ENCODE measurements at places on chromosomes 7 and 10. TPM values are rescaled to one million over a fixed set of nuclear protein-coding genes. Genes with fewer than 3 reads are reported as not detected.

- DNase-seq: no peak
These were observed 61.7 kb downstream of the VIM start for GRCh38 chr10:17289763-17290162.

DNA sequence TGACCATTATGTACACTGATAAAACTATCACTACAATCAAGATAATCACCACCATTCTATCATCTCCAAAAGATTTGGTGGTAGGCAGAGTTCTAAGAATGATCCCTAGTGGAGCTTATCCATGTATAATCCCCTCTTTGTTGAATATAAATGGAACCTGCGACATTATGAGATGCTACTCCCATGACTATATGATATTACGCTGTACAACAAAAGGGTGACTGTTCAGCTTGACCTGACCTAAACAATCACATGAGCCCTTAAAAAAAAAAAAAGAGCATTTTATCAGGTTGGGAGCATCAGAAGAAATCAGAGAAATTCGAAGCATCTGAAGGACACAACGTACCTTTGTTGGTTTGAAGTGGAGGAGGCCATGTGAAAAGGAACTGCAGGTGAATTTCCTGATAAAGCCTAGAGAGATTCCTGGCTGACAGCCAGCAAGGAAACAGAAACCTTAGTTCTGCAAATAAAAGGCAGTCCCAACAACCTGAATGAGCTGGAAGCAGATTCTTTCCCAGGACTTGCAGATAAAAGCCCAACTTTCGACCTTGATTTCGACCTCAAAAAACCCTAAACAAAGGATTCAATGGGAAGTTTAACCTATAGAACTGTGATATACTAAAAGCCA, 270.7 kb downstream of the ADRA2A start:
- DNase-seq: no peak

- DNase-seq: no peak
These were observed 101.5 kb upstream of the GPR26 start for GRCh38 chr10:123564631-123565030.

DNA sequence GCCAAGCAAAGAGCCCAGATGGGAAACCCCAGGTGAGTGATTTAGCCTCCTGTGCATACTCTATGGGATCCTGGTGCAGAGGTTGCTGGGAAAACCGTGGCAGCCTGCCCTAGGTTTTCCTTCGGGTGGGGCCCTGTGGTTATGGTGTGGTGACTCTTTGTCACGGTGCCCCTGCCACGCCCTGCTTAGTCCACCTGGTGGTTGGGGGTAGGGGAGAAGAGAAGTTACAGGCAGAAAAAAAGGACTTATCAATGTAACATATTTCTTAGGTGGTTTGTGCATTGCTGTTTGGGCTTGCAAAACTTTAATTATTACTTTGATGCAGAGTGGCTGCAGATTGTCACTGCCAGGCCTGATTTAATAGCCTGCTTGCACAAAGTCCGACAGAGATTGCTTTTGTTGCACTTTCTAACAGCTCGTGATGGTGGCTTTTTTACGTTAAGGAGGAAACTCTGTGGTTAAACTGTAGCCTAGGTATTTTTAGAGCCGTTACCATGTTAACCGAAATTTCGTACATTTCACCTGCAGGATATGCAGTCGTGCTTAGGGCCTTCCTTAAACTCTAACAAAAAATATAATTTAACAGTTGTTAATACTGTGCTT, 197.4 kb downstream of the RNLS start:
- DNase-seq: peak; percentile 96

GRCh38 chr10:106043863-106044262, 1120.6 kb downstream of the SORCS1 start:
- DNase-seq: no peak

- DNase-seq: no peak
These were observed 50.3 kb upstream of the CHST15 start for GRCh38 chr10:124143721-124144120.

DNA sequence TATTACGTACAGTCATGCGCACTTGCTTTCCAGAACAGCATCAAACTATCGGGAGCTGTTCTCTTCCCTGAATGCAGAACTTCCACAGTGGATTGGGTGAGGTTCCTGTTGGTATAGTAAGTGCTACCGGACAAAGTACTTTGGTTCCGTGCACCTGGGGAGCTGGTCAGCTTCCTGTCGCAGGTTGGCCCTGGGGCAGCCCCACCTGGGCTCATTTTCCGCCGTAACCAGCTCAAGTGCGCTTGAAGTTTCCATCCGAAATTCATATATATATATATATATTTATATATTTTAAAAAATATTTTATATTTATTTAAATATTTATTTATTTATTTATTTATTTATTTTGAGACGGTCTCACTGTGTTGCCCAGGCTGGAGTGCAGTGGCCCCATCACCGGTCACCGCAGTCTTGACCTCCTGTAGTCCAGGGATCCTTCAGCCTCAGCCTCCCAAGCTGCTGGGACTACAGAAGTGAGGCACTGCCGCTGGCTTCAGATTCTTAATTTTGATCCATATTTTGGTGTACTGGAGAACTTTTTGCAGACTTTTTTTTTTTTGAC, 6.5 kb downstream of the SCART1 start:
- DNase-seq: no peak

- peak; percentile 20 for DNase-seq
These were observed 17.2 kb upstream of the CROT start for GRCh38 chr7:87328281-87328680.

DNA sequence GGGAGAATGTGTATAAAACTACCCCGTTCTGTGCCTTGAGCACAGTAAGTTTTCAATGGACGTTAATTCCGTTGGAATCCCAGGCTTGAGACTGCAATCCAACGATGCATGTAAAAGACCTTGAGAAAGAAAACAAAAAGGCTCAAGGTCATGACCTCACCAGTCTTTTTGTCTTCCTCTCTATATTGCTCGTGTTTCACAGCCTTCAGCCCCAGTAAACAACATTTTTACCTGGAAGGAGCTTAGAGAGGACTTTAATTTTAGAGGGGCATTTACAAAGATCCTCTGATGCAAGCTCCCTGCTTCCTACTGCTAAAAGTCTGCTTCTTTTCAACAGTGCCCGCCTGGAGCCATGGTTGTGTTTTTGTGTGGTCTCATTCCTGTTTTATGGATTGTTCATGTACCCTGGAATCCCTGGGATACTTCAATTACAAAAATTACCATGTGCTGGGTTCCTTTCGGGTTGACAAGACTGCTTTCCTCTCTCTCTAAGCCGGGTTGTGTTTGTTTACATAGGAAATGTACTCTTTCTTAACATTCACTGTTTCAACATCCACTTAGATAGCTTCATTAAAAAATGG, 320.1 kb upstream of the NFE2L3 start:
- no peak for DNase-seq

- no peak for DNase-seq
These were observed 55.0 kb downstream of the KIAA1549 start for GRCh38 chr7:138926241-138926612.

- peak; percentile 29 for DNase-seq
These were observed 916 bp downstream of the LAMB1 start for GRCh38 chr7:108001764-108002725.

DNA sequence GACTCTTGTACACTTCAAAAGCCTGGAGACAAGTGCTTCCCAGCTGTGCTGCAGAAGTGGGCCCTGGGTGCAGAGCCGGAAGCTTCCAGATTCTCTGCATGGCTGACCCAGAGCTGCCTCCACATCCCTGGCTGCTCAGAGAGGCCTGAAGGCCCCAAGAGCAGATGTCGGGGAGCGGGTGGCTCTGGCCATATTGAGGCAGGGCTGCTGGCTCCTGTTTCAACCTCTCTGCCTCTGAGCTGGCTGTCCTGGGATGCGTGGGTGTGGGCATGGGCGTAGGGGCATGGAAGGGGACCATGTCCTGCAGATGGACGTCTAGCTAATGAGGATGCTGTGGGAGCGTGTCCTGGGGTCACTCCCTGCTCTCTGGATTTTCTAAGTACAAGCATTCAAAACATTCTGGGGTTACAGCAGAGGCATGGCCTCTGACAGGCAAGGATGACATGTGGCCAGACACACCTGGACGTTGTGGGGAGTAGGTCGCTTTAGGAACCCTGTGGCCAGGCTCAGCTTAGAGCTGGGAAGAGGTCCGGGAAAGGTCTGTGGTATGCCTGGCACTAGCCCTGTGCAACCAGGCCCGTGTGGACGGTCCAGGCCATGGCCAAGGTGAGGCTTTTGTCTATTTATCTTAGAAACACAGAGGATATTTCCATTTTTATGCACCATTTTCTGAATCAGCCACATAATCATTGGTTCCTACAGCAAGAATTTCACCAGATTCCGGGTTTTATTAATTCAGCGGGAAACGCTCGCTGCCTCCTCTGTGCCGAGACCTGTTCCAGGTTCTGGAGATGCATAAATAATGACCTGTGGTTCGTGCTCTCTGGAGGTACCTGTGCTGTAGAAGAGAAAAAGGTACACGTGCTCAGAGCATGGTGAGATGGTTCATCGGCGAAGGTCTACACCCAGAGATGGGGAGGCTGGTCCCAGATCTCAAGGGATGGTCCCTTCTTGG, 361.1 kb downstream of the GLRX3 start:
- DNase-seq: no peak

GRCh38 chr7:91068136-91068795, 196.0 kb upstream of the FZD1 start:
- peak; percentile 83 for DNase-seq

- no peak for DNase-seq
These were observed 2.4 kb downstream of the BLVRA start for GRCh38 chr7:43760861-43761260.

DNA sequence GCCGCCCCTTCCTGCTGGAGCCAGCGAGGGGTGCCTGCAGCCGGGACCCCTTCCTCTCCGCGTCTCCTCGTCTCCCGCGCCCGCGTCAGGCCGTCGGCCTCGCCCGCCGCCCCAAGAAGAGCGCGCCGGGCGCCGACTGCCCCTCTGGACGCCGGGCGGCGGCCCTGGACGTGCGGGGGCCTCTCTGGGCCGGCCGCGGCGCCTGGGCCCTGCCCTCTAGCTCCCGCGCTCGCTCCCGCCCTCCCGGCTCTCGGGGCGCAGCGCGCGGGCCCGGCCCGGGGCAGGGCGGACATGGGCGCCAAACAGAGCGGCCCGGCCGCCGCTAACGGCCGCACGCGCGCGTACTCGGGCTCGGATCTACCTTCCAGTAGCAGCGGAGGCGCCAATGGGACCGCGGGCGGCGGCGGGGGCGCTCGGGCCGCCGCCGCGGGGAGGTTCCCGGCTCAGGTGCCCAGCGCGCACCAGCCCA, 704 bp downstream of the ZNRF2 start:
- no peak for DNase-seq

DNA sequence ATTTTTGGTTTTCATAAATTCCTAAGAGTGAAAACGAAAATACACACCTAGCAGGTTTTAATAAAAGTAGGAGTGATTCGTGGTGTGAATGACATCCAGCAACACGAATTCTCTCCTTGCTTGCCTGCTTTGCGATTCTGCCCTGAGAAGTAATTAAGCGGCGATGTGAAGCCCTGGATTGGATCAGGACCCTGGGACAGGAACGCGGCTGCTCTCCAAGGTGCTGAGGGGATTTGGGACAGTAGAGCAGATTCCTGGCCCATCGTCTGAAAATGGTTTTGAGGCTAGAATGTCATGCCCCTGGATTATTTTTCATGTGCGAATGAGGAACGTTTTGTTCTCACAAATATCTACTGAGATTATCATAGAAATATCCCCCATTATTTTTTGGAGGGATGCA, 7.8 kb downstream of the NPS start:
- peak; percentile 6 for DNase-seq

DNA sequence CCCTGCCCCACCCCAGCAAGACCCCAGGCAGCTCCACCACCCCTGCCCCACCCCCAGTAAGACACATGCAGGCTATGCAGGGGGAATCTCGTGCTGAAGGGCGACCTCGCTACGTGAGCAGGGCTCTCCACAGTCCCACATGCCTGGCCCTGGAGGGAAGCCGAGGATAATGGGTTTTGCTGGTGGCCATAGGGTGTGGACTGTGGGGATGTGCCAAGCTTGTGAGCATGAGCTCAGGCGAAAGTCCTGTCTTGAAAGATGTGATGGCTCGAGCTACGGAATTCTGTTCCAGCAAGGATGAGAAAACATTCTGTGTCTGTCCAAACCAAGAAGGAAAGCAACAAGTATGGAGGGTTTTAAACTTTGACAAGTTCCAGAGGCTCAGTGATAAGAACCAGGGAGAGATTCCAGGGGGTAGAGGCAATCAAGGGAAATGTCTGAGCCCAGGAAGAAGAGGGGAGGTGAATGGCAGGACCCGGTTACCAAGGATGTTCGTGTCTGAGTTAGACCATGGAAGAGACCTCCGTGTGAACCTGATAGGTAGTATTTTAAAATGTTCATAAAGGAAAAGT, 63.1 kb downstream of the PYROXD2 start:
- DNase-seq: no peak

DNA sequence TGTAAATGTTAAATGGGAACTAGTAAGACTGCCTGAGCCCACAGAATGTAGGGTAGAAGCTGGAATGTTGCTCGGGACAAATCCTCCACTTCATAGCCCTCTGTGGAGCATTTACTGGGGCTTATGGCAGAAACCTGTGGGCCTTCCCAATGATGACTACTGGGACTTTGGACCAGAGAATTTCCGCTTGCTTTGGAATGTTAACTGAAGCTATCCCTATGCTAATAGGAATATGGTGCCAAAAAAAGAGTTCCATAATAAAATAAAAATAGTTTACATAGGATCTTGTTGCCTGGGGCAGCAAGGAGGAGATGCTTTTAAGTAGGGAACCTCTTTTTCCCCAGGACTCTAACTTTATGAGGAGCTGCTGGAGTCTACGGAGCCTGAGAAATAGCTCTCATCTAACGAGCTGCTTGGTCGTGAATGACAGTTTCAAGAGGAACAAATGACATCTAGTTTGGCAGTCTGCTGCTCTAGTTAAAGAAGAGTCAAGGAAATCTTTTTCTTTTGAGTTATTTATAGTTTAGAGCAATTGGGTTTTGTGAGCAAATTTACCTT, 5.7 kb upstream of the DYNC2I1 start:
- no peak for DNase-seq

DNA sequence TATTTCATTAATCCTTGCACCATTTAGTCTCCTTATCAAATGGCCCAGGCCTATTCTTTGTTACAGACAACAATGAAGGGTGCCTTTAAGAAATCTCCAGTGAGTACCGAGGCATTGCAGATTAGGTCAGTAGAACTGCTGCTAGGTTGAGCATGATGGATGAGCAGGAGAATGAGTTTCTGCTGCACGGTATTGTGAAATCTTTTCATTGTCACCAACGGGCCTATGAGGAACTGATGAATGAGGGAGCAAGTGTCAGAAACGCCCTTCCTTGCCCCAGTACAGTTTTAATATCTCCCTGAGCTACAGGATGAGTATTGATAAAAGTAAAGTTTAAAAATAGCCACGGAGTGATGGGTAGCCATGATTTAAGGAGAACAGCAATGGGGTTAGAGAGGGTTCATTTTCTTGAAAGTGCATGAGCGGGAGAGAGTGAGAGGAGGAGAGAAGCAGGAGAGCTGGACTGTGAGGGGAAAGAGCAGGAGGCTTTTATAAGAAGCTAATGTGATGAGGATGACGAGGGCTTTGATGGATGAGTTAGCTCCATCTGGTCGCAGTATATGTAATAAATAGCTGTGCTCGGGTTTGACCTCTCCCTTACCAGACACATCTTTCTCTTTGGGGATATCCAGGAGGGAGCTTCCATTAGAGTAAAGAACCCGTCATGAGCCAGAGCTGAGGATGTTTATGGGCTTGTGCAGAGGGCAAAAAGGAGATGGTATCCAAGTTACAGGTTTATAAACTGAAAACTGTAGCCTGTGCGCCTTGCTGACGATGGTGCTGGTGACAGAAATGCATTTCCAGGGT, 526.1 kb downstream of the LRMDA start:
- DNase-seq: no peak

The FAM24B gene
- total RNA-seq: 17.1 TPM

The OR2A12 gene
- not detected for total RNA-seq

The GALNT17 gene
- total RNA-seq: not detected

The MCM10 gene
- total RNA-seq: 3.5 TPM

The AZGP1 gene
- not detected for total RNA-seq

The ZKSCAN1 gene
- total RNA-seq: 80.8 TPM

The KIAA1549 gene
- 6.5 TPM for total RNA-seq

The NKX1-2 gene
- total RNA-seq: 5.2 TPM

The CYP2C19 gene
- total RNA-seq: not detected
